CD4-positive, alpha-beta T cell treated with Interleukin-12 subunit alpha and Interleukin-12 subunit beta, for 1 hour (primary cell): ENCODE measurements at places on chromosomes 6 and 20.

DNA sequence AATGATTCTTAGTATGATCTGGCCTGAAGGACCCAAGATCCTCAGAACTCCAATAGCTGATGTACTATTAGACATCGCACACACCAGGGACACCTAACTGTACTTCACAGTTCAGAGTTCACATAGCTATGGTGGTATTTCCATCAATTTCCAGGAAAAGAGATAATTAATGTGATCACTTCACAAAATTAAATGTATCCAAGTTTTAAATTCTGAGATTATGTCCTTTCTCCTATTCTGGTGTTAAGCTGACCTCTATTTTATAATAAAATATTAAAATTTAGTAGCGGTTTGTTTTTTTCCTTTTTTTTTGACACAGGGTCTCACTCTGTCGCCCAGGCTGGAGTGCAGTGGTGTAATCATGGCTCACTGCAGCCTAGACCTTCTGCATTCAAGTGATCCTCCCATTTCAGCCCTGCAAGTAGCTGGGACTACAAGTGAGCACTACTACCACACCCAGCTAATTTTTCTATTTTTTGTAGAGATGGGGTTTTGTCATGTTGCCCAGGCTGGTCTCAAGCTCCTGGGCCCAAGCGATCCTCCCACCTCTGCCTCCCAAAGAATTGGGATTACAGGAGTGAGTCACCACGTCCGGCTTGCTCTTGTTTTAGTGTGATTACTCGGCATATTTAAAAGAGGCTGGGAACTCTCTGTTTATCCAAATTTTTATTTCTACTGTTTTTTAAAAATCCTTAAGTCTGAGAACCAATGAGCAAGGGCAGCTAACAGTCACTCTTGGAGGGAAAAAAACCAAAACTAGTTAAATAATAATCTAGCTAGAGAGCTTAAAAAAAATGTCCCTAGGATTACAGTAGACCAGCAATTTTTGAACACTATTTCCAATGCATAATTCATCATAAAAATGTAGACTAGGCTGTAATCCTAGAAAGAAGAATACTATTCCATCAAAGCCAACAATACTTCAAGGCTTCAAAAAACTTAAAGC, 16.0 kb downstream of the KIF13A start:
- DNase-seq: no peak

GRCh38 chr6:81194374-81194773, 558.1 kb downstream of the TENT5A start:
- no peak for DNase-seq

DNA sequence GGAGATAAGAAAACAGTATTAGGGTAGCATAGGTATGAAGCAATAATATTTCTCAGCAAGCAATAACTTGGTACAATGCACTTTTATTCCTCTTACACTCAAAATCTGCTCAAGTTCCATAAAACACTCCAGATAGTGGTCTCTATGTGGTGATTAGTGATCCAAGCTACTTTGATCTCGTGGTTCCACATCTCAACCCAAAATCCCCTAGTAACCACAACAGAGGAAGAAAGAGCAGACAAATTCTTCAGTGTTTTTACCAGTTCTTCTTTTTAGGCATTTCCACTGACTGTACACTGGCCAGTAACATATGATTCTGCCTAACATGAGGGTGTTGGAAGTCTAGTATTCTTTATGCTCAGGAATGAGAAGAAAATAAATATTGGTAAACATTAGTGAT, 309.0 kb upstream of the PTCHD4 start:
- no peak for DNase-seq

DNA sequence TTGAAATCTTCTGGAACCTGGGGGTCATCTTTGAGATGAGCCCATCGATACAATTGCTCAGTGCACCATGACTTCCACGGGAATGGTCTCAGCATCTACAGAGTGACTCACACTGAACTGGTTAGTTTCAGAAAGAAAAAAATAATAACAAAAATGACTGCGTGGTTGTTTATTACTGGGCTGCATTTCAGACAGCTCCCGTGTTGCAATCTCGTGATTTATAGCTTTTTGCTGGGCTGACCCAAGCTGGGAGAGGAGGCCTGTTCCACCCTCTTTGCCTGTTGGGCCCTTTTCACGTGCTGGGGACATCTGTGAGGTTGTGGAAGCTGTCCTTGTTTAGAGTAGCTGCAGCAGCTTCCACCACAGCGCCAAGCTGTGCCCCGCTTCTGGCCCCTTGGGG, 225.5 kb downstream of the BMP7 start:
- DNase-seq: no peak

DNA sequence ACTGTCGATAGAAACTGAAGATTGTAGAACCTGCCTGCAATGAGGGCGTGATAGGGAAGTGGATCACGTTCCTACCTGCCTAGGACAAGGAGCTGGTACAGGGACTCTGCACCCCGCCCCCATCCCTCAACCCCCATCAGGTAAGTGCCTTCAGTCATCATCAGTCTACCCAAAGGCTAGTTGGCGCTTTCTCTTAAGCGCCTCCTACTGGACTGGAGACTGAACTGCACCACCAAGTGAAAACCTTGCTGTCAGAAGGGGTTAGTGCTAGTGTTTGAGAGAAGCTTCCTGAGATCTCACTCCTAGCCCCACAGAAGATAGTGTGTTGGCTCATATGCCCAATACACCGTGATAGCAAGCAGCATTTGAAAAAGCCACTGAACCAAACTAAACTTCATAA, 706.5 kb upstream of the MAN1A1 start:
- DNase-seq: peak; percentile 1

DNA sequence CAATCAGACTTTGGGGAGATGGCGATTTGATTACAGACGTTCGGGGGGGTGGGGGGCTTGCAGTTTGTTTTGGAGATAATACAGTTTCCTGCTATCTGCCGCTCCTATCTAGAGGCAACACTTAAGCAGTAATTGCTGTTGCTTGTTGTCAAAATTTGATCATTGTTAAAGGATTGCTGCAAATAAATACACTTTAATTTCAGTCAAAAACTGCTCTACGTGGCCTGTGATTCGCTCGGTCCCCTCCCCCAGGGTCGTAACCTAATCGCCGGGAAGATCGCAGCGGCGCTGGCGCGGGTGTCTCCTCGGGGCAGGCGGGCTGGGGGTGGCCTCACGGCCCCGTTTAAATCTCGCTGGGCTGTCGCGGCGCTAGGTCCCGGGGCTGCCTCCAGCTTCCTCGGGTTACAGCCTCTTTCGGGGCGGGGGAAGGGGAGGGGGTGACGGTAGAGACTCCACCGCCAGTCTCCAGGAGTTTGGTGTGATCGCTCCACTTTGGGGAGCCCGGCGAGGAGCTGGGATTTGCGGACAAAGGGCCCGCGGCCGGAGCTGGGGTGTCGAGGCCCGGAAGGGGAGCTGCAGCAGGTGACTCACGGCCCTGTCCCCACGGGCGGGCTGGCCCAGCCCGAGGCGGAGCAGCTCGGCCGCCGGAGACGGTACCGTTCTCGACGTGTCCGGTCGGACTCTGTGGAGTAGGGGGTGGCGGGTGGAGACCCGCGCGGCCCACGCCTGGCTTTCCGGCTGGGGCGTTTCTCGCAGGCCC, 4.2 kb downstream of the FOXC1 start:
- no peak for DNase-seq

- DNase-seq: no peak
Observed at GRCh38 chr6:170134031-170134470, 156.8 kb downstream of the DLL1 start.

GRCh38 chr6:9307786-9308185, 872.4 kb upstream of the SLC35B3 start:
- no peak for DNase-seq

DNA sequence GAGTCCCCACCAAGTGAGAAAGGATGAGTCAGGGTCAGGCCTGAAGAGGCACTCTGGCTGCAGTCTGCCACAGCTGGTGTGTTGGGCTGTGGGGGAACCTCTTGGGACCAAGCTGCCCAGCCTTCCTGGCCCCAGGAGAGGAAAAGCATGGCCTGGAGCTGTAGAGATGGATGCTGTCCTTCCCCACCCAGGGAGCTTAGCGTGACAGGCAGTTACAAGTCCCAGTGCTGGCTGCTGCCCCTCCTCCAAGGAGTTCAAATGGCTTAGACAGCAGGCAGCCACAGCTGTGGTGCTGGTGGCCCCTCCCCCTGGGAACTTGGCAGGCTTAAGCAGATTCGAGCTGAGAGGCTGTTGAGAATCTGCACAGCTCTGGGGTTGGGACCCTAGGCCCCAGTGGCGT, 253.2 kb downstream of the PLCB1 start:
- no peak for DNase-seq
